ENCODE measurements at places on chromosomes 1 and 21.

- no peak for DNase-seq
These were observed 97.2 kb downstream of the WDR64 start for GRCh38 chr1:241749041-241749944.

- no peak for DNase-seq
These were observed 2.2 kb downstream of the TLR5 start for GRCh38 chr1:223140611-223141405.

- no peak for DNase-seq
These were observed 15.1 kb downstream of the RCSD1 start for GRCh38 chr1:167645140-167645541.

- DNase-seq = no peak
These were observed 111.3 kb downstream of the TGFB2 start for GRCh38 chr1:218456444-218456843.

GRCh38 chr1:21313203-21313885, 23.1 kb upstream of the ECE1 start:
- no peak for DNase-seq

GRCh38 chr1:190102757-190103326, 374.8 kb downstream of the BRINP3 start:
- no peak for DNase-seq

DNA sequence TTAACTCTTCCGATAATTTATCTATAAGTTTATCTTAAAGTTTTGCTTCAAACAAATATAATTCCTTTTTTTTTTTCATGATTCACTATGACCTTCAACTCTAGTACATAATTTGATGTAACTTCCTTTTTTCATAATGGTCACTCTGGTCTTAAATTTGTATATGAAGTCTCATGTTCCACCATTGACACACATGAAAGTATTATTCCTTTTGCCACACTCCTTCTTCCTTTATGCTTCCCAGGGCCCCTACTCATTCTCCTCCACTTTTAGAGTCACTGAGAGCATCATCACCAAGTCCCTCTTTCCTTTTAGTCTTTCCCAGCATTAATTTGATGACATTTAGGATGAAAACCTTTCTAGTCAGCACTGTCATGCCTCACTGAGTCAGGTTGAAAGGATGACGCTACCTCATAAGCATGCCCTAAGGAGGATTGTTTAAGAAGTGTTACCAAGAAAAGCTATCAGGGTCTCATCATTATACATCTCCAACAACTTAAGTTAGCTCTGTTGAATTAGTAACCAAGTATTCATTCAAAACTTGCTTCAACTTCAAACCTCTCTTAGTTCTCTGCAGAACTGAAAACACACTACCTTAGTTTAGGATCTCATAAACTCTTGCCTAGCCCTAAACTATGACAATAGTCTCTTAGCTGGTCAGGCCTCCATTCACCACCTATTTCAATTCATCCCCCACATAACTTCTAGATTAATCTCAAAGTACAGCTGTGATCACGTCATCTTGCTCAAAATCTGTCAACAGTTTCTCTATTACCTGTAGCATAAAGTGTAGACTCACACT, 14.5 kb downstream of the AUNIP start:
- no peak for DNase-seq

DNA sequence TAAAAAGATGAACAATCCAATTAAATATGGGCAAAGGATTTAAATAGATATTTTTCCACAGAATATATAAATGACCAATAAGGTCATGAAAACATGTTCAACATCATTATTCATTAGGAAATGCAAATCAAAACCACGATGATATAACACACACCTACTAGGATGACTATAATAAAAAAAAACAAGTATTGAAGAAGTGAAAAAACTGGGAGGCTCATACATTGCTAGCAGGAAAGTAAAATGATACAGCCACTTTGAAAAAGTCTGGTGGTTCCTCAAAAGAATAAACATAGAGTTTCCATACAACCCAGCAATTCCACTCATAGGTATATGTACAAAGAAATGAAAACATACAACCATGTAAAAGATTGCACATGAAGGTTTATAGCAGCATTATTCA, 75.7 kb upstream of the RAB4A start:
- DNase-seq = no peak

DNA sequence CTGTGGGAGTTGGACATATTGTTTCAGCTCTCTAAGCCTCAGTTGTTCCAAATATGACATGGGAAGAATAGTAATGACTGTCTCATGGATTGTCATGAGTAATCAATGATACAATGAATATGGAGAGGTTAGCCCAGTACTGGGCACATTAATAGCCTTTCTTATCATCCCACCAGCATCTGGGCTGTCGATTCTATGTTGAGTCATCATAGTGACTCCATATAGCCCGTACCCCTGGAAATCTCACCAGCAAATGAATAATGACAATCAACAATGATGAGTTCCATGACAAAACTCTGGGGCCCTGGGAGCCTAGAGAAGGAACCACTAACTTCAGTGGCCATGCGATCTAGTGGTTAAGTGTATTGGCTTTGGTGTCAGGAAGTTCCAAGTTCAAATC, 39.7 kb upstream of the GJB5 start:
- DNase-seq = no peak

- DNase-seq = no peak
These were observed 579.9 kb upstream of the BEND5 start for GRCh38 chr1:49356594-49356993.
